H54 (cell line): ENCODE measurements at places on chromosomes 3 and 15.
A peak's percentile ranks its signal among the peaks of the same experiment; 100 is the strongest.

- DNase-seq, result no peak
These were observed 17.9 kb downstream of the SHF start for GRCh38 chr15:45169608-45170480.

DNA sequence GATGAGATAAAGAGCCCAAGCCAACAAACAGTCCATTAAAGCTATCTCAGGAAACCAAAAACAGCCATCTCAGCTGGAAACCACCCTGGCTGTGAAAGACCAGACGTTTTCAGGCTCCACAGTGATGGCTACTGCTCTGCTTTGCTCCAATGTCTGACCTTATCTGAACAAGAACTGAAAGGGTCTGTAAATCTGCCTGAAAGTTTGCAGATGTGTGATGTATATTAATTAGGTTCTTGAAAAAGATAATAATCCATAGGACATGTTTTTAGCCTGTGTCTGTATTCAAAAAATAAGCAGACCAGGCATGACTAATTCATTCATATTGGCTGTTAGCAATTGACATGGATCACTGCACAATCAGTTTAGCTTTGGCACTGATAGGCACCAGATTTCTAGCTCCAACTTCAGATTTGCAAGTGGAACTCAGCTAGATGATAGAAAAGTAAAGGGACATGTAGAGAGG is 611.4 kb upstream of the NAALADL2 start:
- no peak for DNase-seq

DNA sequence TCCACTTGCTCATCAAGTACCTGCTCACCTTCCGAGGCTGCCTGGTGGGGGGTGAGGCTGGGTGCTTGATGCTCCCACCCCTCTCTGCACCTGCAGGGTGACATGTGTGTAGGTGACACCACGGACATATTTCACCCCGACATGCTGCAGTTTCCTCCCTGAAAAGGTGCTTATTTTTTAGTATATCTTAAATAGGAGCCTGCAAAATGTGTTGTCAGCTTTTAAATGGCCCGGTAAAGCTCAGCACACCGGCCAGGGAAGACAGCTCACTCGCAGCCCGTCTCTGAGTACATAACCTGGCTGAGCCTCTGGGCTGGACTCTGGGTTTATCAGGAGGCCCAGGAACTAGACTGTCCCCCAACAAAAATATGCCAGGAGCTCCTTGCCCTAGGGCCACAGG is 89.3 kb upstream of the LINGO1 start:
- DNase-seq, result no peak

GRCh38 chr3:74288761-74289160 is 325.7 kb downstream of the CNTN3 start:
- no peak for DNase-seq

DNA sequence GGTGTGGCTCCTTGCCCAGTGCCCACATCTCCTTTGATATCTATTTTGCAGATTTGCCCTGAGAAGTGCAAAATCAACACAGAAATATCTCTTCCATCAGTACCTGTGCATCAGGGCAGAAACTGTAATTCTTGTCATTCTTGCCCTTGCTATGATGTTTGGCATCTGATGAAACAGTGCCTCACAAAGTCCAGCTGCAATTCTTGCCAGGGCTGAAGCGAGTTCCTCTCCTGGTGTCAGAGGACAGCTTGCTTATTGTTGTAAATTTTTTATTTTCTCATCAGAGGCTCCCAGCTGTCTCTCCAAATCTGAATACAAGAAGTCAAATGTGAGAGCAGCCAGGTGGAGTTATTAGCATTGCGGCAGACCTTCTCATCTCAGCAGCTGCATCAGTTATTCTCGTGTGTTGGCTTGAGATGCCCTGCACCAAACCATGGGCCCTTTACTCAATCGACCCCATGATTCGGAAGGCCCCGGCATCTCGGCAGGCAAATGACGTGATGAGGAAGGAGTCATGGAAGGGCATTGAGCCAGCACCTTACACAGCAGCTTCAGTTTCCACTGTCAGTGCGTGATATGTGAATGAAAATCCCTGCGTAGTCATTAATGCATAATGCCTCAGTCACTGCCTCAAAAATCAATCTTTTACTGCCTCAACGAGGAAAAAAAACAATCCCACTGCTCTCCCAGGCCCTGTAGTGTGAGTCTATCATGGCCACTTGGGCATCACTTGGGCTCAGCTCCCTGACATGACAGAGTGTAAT is 93.4 kb downstream of the CCNL1 start:
- no peak for DNase-seq

GRCh38 chr15:36601497-36601932 is 22.1 kb downstream of the CDIN1 start:
- DNase-seq, result peak; percentile 23

DNA sequence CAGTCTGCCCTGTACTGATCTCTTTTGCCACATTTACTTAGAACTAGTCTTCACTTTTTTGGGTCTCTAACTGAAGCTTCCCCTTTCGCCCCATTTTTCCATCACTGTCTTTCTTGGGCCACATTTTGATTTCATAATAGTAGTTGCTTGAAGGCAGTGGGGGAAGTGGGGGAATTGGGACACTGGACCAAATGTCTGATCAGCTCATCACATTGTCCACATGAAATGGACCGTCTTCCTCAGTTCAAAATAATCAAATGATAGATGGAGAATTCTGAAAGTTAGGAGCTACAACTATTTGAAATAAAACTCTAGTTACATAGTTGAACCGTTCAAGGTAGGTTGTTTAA is 747 bp downstream of the PDCD6IP start:
- no peak for DNase-seq

DNA sequence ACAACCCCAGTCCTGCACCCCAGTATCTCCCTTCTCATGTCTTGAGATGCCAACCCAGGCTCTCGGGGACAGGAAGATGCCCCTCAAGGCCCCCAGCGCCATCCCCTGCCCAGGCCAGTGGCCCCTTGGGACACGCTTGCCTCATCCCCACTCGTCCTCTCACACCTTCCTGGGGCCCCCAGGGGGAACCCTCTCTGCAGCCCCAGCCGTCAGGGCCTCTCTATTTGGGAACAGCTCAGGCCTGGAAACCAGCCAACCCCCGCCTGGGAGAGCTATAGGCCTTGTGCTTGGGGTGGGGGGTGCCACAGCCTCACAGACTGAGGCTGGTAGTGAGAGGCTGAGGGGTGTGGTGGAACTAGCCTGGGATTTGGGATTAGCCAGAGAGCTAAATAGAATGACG is 7.8 kb downstream of the LINGO1 start:
- no peak for DNase-seq

DNA sequence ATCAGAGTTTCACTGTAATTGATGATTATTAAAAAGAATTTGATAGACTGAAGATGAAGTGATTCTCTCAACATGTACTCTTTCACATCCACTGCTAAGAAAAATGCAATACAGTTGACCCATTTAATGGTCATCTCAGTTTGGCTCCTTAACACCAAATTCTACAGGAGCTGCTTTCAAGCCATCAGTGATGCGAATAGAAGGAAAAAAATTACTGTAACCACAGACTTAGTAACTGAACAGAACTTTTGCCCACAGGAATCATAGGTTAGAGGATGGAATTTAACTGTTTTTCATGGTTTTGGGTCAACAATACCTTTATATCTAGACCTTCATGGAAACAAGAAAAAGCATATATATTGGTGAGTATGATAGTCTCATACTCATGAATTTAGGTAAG is 633.5 kb downstream of the CADM2 start:
- no peak for DNase-seq

GRCh38 chr3:169510693-169511010 is 152.9 kb downstream of the MECOM start:
- no peak for DNase-seq

GRCh38 chr15:39247574-39247973 is 333.3 kb upstream of the THBS1 start:
- DNase-seq, result no peak

GRCh38 chr3:2937055-2937454 is 173.1 kb downstream of the IL5RA start:
- no peak for DNase-seq

DNA sequence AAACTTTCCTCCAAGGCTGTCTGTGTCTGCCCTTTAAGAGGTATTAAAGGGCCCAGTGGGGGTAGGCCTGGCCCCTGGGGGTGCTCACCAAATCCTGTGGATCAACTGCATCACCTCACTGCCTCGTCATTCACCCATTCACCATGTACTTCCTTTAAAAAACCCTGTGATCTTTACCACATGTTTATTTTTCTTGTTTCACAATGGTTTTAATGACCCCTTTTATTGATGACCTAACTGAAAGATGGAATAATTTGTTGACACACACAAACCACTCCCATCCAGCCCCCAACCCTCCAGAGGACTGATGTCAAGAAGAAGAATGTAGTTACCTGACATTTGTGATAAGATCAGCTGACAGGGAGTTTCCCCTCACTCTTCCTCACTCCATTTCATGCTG is 40.8 kb downstream of the KCNAB1 start:
- no peak for DNase-seq

DNA sequence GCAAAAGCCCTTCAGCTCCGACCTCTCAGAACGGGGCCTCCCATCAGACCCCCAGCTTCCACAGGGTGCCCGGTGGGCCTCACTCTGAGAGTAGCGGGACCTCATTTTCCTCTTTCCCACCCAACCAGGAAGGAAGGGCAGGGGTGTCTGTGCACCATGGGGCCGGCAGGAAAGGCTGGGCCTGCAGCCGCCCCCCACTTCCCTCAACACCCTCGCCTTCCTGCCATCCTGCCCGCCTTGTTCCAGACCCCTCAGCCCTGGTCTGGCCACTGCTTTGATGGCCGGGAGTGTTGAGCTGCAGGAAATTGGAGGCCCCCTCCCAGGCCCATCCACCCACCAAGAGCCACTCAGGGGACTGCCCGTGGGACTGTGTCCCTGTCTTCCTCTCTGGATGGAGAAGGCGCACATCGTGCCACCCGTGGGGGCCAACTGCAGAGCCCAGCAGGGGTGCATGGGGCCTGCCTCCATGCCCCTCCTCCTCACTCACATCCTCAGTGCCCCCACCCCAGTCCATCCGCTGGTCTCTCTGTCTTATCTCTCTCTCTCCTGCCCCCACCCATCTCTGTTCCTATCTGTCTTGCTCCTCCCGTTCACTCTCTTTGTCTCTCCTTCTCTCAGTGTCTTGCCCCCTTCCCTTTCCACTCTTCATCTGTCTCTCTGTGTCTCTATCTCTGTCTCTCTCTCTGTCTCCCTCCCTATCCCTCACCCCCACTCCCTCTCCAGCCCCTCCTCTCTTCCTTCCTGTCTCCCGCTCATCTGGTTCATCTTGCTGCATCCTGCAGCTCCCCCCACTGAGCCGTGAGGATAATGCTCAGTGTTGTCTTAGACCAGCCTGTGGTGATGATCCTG is 1.8 kb upstream of the PLXND1 start:
- no peak for DNase-seq

DNA sequence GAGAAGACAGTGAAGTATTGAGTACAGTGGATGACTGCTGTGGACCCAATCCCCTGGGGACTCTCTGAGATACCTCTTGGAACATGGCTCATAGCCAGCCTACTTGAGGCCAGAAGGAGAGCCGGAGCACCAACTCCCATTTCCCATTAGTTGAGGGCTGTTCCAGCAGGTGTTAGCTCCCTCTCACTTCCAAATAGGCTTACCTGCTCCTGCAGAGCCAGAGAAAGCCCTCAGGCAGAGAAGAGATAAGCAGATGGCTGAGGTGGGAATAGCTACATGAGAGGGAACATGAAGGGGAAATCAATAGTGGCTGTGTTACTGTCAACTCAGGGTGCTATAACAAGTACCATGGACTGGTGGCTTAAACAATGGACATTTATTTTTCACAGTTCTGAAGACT is 4.6 kb upstream of the CCK start:
- DNase-seq, result no peak

GRCh38 chr3:124113485-124113884 is 121.6 kb upstream of the ROPN1 start:
- DNase-seq, result no peak

GRCh38 chr3:36743826-36744225 is 20.5 kb downstream of the DCLK3 start:
- DNase-seq, result no peak

- DNase-seq, result no peak
These were observed 151.1 kb downstream of the DOCK3 start for GRCh38 chr3:50825841-50826240.

- no peak for DNase-seq
These were observed 62.9 kb downstream of the KLF15 start for GRCh38 chr3:126294211-126294808.

DNA sequence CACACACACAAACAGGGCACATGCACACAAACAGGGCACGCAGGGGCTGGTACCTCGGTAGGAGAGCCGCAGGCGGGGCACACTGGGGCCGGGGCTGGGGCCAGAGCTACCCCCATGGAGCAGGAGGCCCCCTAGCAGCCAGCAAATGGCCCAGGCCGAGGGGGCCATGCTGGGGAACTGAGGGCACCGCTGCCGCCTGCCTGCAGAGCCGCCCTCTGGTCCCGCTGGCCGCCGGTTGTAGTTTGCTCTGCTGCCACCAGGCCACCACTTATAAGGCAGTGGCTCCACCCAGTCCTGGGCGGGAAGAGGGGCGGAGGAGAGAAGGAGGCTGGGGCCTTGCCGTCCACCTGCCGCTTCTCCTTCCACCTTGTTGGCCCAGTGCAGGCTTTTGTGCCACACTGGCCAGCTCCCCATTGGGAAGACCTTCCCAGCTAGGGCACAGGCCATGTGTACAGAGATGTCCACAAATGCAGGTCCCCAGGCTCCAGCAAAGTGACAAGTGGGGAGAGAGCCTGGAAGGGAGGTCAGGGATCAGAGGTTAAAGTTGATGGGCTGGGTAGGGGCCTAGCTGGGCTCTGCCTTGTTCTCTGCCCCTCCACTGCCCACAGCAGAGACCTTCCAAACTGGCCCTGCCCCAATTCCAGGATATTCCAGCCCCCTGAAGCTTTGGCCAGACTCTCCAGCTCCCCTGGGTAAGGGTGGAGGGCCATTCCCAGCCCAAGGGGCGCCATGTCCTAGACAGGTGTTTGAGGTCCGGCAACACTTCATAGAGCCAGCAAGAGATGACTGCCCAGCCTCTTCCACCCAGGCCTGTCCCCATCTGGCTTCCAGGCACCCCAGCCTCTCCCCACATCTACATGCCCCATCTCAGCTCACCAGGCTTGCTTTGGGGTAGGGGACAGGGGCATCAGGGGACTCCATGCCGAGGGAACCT is at the start of gene SEMA3G:
SEMA3G (minus strand) TSS at position 244 of the 934 bp plus-strand sequence; CDS start at position 168, 76 bp downstream.
- peak; percentile 76 for DNase-seq

DNA sequence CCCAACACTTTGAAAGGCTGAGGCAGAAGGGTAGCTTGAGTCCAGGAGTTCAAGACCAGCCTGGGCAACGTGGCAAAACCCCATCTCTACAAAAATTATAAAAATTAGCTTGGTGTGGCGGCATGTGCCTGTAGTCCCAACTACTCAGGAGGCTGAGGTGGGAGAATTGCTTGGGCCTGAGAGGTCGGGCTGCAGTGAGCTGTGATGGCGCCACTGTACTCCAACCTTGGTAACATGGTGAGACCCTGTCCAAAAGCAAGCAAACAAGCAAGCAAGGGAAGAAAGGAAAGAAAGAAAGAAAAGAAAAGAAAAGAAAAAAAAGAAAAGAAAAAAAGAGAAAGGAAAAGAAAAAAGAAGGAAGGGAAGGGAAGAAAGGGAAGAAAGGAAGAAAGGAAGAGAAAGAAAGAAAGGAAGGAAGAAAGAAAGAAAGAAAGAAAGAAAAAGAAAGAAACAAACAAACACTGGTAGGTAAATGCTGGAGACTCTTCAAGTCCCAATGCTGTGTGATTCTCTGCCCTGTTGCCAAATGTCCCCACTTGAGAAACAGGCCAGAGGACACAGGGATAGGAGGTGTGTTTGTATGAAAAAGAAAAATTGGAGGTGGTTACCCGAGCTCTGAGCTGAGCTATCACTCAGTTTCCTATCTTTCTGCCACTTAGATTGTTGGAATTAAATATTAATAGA is 121.1 kb downstream of the RAB11A start:
- DNase-seq, result no peak

GRCh38 chr15:30953731-30954378 is 37.6 kb downstream of the MTMR10 start:
- DNase-seq, result peak; percentile 83
